ENCODE measurements at places on chromosomes 13 and 19.

DNA sequence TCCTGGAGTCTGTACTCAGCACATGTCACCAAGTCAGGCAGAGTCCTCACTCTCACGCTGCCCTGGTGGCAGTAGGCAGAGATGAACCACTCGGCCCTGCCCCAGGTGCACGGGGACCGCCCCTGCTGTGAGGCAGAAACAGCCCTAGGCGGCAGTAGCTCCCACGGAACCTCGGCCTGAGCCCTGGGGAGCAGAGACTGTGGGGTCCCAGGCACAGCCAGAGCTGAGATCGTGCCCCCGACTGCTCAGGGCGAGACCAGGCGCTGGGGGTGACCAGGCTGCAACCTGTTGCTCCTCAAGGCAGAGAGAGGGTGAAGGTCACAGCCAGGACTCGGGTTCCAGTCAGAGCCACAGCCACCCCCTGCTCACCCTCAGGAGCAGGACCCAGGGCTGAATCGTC, 34.9 kb downstream of the AP1M1 start:
- DNase-seq = no peak

- no peak for DNase-seq
Measured at GRCh38 chr13:98543378-98544103, 33.4 kb downstream of the STK24 start.

DNA sequence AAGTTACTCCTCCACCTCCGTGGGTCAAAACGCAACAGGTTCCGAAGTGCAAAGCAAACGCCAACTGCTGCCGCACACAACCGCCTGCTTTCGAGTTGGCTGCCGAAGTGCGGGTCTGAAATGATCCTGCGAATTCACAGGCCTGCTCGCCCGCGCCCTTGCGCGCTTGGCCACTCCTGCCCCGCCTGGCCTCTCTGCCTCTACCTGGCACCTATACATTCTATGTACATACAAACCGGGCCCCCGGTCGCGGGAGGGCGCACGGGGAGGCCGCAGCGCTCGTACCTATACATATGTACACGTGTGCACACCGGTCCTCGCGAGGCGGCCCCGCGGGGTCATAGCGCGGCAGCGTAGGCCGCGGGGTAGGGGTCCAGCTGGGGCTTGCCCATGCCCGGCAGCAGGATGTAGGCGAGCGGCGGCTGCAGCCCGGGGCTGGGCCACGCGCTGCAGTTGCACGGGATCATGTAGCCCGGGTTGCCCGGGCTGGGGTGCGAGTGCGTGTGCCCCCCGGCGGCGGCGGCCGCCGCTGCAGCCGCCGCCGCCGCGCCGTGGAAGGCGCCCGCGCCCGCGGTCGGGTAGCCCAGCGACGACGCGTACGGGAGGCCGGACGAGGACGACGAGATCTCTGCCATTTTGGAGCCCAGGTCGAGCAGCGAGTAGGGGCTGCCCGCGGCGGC, 1.3 kb downstream of the SOX21 start:
- DNase-seq = no peak

GRCh38 chr13:99193152-99193551, 7.5 kb upstream of the UBAC2 start:
- no peak for DNase-seq

DNA sequence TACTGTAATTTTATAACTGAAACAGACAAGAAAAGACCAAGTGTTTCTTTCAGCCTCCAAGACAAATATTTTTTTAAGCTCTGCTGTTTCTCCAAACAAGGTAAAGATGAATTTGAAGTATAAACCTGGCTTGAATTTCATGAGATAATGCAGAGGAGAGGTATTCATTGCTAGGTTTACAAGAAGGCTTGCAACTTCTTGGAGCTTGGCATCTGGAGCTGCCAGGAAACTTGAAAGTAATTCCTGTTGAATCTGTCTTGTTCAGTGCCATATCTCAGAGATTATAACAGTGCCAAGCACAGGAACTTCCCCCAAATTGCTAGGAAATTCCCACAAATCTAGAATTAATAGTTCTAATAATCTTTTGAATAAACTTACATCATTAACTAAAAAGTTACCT, 70.9 kb downstream of the CDK8 start:
- no peak for DNase-seq

GRCh38 chr19:30131246-30131645, 189.2 kb downstream of the URI1 start:
- no peak for DNase-seq

DNA sequence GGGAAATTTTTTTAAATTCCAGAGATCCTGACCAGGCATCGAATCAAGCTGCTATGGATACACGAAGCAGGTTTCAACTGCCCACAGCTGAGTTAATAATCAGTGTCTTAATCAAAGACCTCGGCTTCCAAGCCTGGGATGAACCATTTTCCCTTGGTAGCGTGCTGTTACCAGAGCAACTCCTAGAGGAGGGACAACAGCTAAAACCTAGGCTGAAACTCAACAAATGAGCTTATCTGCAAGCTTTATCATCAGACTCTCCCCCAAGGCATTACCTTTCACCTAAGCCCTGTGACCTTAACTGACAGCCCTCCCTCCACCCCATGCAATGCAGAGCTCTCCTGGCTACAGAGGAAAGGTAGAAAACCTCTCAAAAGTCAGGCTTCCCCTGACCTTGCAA, 39.7 kb downstream of the RCBTB1 start:
- DNase-seq = no peak

DNA sequence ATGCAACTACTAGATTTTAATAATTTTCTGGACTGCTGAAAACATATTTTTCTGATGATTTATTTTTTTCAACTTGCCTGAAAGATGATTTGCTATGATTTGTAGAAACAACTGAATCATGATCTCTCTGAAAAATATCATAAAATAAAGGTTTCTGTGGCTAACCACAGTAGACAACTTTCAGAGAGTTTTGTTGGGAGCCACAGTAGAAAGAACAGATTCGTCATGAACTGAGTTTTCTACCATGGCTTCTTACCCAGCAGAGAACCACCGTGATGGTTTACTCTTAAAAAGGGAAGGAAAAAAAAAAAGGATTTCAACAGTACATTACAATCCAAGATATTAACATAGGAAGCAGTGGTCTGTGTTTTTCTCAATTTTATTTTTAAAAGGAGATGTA, 18.0 kb downstream of the ZAR1L start:
- no peak for DNase-seq

DNA sequence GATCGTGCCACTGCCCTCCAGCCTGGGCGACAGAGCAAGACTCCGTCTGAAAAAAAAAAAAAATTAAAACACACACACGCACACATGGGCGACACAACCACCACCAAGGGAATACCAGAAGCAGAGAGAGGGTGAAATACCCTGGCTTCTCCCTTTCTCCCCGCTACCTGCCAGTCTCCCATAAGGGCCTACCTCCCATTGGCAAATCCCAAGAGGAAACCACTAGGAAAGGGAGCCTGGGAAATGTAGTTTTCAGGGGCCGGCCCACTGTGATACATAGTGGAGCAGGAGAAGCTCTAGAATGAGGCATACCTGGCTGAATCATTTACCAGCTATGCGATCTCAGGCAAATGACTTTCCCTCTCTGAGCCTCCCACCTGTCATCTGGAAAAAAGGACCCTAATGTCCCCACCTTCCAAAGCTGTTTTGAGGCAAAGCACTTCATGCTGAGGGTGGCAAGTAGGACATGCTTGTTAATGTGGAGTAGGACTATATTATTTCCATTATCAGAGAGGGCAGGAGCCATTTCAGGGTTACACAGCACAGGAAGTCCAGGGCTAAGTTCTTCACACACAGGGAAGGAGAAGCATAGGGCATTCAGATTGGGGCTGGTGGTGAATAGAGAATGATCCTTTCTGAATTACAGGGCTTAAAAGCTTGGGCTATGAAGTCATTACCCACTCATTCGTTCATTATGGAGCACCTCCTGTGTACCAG, 14.3 kb upstream of the HNRNPUL1 start:
- no peak for DNase-seq

DNA sequence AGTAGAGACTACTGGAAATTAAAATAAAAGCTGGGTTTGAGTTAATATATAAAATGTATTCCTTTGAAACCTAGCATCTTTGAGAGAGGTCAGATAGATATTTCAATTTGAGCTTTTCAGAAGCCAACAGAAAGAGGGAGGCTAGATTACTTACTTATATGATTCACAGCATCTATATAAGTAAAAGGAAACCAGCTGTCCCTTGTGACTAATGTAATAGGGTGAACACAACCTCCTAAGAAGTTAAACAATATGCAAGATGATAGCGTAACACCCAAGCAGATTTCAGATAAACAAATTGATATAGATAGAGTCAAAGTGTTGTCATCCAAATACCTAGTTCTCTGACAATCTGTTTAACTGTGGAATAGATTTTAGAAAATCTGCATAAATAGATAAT, 393.5 kb upstream of the GPC6 start:
- no peak for DNase-seq

GRCh38 chr19:55014714-55015113, 23.4 kb downstream of the GP6 start:
- DNase-seq = no peak

DNA sequence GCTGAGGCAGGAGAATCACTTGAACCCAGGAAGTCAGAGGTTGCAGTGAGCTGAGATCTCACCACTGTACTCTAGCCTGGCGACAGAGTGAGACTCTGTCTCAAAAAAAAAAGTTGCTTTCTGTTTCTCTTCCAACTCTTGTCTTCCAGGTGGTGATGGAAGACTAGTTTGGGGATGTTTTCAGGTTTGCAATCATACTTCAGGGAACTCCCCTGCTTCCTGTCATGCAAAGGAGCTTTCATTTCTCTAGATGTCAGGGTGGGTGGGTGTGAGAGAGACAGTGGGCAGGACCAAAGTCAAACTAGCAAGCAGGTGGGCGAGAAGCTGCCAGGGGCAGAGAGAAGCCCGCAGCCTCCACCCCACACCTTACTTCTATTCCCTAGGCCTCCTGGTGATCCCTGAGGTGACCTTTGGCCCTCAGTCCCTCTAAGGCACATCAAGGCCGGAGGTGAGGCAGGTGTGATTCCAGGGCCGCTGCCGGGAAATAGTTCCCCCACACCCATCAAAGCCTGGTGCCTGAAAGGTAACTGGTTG, 25.7 kb downstream of the CCNE1 start:
- DNase-seq = peak; percentile 58

- DNase-seq = no peak
Measured at GRCh38 chr19:15293781-15294491, 38.4 kb downstream of the BRD4 start.

DNA sequence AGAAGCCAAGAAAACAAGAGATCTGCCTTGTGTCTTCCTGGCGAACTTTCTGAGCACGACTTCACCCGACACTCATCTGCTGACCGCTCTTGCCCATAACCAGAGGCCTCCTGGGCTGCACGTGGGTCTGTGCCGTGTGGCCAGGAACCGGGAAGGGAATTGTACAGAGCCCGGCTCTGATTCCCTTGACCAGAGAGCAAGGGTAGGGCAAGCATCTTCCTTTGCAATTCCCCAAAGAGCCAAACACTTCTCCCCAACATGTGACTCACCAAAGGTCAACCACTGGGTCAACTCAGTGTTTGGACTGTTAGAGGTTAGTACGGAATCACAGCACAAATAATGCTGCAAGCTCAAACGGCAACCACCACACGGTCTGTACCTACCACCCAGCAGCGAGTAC, 48.9 kb downstream of the KLF2 start:
- DNase-seq = no peak

- DNase-seq = no peak
Measured at GRCh38 chr19:5298471-5298901, 42.1 kb downstream of the PTPRS start.

DNA sequence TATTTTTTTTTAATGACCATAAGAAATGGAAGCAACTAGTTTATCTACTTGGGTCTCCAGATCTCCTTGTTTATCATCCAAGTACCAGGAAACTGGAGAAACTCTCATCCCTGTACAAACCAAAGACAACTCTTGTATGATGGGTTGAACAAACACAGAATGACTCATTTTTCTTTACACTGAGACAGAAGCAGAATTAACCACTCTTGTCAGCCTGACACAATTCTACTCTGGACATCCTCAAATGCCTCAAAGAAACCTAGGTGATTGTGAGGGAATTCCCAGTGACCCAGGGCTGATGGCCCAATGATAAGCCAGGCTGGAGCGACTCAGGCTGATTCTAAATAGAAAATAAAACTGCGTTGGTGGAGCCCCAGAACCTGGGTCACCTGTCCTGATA, 151.5 kb downstream of the ZNF737 start:
- no peak for DNase-seq

- DNase-seq = no peak
Measured at GRCh38 chr19:33290956-33291622, 11.2 kb downstream of the CEBPA start.

DNA sequence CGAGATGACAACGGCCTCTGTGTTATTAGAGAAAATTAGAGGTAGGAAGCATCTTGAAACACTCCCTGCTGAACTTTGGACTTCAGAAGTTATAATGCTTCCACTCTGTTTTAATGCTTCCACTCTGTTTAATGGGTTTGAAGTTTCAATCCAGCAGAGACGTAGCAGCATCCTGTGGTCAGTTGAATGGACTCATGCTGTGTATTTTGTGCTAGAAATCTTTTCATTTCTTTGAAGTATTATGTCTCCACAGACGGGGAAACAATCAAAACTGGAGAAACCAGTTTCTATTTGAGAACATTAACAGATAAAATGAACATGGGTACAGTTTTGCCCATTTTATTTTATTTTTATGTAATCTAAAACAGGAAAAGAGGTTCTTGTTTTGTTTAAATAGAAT, 1736.2 kb downstream of the SLITRK5 start:
- no peak for DNase-seq

DNA sequence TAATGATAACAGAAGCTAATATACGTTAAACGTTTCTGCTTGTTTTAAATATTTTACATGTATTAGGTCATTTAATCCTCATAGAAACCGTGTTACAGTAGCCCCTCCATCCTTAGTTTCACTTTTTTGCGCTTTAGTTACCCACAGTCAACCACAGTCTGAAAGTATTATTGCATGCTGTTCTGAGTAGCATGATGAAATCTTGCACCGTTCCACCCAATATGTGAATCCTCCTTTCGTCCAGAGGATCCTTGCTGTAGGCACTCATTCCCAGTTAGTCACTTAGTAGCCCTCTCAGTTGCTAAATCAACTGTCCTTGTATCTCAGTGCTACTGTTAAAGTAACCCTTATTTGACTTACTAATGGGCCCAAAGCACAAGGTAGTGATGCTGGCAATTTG, 257.8 kb downstream of the ENOX1 start:
- no peak for DNase-seq

- DNase-seq = no peak
Measured at GRCh38 chr13:41823476-41823875, 137.4 kb downstream of the VWA8 start.

- no peak for DNase-seq
Measured at GRCh38 chr13:25409938-25410337, 38.2 kb downstream of the ATP8A2 start.

- no peak for DNase-seq
Measured at GRCh38 chr13:77584106-77584505, 48.6 kb downstream of the SCEL start.

DNA sequence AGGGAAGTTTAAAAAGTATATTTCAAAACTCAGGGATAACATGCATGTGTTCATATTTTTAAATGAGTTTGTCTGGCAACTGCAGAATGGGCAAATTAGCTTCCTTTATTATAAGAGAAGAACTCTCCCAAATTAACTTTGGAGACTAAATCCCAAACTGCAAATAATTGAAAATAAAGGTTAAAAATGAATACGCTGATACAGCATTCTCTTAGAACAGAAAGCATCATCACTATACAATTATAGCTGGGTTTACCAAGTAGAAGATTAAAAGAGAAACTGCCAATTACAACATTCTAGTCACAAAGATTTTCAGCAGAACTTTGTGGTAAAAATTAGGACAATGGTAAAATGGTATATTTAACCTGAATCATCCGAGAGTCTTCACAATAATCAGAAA, 73.3 kb downstream of the OLFM4 start:
- no peak for DNase-seq
